ENCODE measurements at places on chromosomes 6 and 20.

DNA sequence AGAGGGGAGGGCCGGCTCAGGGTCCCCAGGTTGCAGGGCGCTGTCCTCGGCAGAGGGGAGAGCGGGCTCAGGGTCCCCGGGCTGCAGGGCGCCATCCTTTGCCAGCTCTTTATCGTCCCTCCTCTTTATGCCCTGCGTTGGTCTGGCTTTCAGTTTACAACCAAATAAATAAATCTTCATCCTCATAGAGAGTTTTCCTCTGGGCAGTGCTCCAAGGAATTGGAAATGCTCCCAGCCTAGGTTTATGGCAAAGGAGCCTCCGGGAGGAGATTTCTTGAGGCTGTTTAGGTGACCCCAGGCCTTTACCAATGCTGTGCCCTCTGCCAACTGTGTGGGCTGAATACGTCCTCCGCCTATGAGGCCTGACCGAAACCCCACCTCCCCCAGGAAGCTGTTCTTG lies 60.2 kb downstream of the CHMP4B start:
- DNase-seq: no peak

DNA sequence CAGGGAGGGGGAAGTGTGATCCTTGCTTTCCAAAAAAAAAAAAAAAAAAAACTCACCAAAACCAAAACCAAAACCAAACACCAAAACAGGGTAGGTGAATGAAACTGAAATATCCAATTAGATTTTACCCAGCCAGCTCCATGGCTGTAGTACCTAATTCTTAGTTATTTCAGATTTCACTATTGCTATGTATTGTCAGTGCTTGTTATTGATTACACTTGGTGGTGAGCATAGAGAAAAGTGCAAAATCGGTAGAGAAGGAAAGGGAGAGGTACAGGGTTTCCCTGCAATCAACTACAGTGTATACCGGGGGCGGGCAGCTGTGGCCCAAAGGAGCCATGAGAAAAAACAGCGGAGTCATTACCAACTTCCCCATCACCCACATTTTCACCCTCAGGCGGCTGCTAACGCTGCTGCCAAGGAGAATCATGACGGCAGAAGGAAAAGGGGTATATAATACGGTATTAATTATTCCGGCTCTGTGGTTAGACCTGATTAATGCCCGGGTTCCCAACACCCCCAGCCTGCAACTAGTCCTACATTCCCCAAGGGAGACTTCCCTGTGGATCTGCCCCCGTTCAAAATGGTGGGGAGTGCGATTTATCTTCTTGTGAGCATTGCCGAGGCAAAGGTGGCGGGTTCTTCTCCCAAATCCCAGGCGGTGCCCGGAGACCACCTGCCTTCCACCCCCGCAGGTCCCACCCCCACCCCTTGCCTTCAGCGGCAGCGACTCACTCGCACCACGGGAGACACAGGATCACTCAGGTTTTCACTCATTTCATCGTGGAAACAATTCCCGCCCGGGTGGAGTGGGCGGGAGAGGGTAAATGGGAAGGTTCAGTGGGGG lies at the start of gene C6orf62:
TSS of gene C6orf62 (minus strand) at position 30 of the 847 bp plus-strand sequence. CDS start 486 bp downstream, outside the sequence.
- DNase-seq: no peak

DNA sequence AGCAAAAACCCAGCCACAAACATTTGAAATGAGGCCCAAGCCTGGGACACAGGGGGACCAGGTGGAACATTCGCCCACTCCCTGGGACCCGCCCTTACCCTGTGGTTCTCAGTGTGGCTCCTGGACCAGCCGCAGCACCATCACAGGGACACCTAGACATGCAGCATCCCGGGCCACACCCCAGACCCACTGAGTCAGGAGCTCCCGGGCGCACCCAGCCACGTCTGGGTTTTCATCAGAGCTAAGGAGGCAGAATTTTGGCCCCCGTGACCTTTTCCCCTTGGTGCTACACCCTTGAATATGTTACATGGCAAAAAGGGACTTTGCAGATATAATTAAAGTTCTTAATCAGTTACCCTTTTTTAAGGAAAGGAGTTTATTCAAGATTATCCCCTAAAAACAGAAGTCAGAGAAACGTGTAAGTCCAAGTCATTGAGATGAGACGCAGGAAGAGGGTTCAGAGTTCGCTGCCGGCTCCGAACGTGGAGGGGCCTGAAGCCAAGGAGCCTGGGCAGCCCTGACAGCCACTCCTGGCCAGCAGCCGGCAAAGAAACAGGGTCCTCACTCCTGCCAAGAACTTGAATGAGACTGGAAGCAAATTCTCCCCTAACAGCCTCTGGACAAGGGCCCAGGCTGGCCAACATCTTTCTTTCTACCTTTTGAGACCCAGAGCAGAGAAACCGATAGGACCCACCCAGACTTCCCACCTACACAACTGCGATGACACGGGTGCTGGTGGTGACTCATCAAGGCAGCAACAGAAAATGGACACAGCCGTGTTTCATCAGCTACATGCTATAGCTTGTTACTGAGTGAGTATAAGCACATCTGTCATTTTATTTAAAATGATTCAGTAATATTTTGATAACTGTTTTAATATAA lies 25.3 kb downstream of the BFSP1 start:
- DNase-seq: no peak

DNA sequence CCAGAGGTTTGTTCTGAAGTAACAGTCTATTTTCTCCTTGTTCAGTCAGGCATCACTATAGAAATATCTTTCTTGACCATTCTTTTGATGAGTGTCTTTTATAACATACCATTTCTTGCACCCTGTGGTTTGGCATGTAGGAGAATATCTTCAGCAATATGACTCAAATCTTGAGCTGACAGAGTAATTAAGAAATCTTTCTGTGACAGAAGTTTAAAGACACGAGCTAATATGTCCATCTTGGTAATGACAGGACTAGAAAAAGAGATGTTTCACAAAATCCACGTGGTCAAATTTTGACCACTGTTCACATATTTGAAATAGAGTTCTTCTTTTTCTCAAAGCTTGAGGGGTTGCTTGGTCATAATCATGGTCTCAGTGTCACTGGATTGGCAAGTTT lies 149.9 kb downstream of the MYB start:
- no peak for DNase-seq

GRCh38 chr20:24651976-24652345 lies 182.5 kb downstream of the SYNDIG1 start:
- no peak for DNase-seq

- DNase-seq: no peak
Observed at GRCh38 chr6:132713352-132714134, at the start of gene VNN1. Gene VNN1, minus strand, starts transcription at chr6:132714055. Its CDS starts 20 bp downstream, at chr6:132714035.

DNA sequence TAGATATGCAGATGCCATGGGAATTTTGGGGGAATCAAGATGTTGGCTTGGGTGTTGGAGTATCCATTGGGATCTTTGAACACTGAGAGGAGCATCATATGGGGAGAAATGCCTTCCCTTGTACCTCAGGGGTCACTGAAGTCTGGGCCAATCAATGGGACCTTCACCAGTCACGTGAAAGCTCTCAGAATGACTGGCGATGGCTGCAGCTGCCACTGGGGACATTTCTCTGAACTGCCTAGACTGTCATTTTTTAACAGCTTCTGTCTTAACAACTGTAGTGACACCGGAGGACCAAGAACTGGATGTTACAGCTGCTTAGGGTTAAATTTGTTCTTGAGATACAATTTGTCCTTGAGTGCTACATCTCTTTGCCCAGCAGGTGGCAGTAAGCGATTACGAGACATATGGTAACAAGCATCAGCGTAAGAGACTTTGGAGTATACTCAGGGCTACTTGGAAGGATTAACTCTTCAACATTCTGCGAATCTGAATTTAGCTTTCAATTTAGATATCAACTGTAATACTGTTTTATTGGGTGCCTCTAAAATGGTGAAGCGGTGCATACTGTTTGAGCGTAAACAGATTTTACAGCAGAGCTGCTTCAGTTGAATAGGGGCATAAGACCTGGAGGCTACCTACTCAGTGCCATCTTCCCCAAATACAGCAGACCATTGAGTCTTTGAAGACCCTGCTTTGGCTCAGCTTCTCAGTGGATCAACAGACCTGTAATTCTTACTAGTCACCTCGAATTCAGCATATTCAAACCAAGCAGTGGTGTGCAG lies 36.0 kb downstream of the CCN2 start:
- DNase-seq: no peak

- no peak for DNase-seq
Observed at GRCh38 chr6:168120390-168121302, 41.6 kb upstream of the FRMD1 start.

Data from NCI-H187 treated with DMSO at 0.1 percent for 48 hours (cell line).